ENCODE measurements at places on chromosomes 5 and 9.

GRCh38 chr5:131303537-131303936 lies 39.7 kb downstream of the CDC42SE2 start:
- DNase-seq = no peak

DNA sequence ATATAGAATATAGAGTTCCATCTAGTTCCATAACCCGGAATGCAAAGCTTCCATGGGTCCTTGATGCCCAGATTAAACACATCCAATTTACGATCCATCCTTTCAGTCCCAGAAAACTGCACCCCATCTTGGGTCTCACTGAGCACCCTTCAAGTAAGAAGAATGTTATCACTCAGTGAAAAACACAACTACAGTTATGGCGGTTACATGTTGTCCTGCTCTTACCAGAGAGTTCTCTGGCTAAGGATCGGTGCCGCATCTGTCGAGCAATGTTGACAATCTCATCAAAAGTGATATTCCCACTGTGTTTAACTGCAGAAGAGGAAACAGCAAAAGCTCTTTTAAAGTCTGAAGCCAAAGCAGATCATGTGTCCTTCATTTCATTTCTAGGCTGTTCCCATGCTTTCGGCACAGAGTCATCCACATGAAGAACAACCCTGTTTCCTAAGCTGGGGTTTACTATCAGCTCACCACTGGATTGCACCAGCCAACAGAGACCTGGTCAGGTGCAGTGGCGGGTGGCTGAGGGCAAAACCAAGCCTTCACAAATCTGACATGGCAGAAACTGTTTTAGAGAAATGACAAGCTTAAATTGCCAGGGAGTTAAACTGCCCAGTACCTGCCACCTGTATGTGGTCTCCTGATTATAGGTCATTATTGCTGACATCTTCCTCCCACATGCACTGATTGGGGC lies 2.9 kb downstream of the RPL12 start:
- DNase-seq = no peak

DNA sequence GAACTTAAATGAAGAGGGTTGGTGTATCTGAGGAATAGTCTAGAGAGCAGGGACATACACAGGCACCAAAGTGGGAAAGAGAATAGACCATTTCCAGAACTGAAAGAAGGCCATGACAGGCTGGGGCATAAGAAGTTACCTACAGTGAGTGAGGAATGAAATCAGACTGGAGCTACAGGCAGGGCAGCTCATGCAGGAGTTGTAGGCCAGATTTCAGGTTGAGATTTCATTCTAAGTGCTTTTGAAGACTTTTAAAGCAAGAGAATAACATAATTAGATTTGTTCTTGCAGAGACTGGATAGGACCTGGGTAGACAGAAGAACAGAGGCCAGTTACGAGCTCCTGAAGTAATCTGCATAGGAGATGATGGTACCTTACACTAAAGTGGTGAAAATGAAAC lies 280.8 kb downstream of the KIAA0825 start:
- no peak for DNase-seq

- no peak for DNase-seq
These were observed 1.5 kb upstream of the GABBR2 start for GRCh38 chr9:98709968-98710965.

DNA sequence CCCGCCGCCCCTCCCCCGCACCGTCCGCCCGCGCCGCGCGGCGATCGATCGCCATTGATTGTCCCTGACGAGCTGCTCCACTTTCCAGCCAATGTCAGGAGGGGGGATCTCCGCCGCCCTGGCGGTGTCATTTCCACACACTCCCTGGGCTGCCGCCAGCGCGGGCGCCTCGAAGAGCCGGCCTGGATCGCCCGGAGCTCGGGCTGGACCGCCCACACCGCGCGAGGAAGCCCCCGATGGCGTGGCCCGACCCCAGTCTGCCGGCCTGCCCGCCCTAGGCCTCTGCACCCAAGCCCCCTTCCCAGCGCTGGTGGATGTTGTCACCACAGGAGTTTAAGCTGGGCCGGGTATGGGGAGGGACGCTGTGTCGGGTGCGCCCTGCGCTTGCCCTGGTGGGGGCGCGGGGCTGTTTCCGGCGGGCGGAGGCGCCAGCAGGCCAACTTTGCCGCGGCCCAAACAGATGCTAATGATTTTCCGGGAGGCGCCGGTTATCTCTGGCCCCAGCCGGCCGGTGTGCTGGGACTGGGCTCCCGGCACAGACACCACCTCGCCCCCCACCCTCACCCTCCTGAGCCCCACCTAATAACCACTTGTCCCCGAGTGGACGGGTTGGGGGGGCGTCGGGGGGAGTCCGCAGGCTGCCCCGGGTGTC lies 10.6 kb upstream of the CXXC5 start:
- DNase-seq = peak; percentile 78

DNA sequence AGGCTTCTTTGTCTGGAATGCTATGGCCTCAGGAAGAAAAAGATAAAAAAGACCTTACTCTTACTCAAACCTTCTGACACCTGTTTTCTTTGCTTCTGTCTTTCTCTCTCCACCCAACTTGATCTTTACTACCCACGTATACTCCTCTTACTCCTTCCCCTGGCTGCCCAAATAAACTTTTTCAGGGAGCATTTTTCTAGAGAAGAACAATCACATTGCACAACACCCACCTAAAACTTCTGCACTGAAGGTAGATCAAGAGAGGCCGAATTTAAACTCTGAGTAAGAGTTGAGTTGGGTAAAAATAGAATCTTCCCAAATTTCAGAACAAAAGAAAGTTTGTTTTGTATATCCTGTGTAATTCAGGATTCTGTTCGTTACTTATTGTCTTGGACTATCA lies 3.9 kb downstream of the TEX48 start:
- no peak for DNase-seq

DNA sequence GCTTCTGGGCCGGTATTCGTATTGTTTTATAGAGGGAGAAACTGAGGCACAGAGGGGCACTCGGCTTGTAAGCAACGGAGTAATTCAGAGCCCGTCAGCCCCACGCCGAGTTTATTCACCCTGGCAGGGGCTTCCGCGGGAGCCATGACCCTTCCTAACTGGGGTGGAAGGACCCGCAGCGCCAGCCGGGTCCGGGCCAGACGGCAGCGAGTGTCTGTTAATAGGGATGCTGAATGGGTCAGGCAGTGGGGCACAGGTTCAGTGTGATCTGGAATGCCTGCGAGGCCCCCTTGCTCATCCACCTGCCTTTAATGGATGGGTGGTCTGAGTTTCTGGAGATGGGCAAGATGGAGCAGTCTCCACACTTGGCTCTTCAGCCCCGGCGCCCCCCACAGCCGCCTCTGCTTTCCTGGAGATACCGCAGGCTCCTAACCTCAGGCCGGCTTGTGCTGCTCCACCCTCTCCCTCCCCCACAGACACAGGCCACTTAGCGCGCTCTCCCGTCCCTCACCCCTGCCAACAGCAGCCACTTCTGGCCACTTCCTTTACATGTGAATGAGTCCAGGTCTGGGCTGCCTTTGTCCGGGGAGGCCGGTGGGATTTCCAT lies 147.1 kb downstream of the ERCC6L2 start:
- DNase-seq = peak; percentile 38

DNA sequence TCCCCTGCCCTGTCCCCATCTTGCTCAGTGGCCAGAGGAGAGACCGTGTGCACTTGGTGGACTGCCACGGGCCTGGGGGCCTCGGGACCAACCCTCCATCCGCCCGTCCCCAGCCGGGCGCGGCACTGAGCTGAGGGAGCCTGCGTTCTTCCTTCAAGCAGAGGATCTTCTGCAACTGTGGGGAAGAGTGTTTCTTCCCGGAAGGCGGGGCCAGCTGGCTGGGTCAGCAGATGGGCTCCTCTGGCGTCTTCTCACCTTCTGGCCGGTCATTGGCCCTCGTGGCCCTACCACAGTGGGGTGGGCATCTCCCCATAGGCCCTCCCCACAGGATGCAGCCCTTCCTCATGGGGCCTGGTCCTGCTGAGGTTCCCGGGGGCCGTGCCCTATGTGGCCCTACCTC lies 17.4 kb downstream of the RXRA start:
- peak; percentile 52 for DNase-seq

GRCh38 chr5:143355710-143356109 lies 47.8 kb downstream of the NR3C1 start:
- peak; percentile 75 for DNase-seq

DNA sequence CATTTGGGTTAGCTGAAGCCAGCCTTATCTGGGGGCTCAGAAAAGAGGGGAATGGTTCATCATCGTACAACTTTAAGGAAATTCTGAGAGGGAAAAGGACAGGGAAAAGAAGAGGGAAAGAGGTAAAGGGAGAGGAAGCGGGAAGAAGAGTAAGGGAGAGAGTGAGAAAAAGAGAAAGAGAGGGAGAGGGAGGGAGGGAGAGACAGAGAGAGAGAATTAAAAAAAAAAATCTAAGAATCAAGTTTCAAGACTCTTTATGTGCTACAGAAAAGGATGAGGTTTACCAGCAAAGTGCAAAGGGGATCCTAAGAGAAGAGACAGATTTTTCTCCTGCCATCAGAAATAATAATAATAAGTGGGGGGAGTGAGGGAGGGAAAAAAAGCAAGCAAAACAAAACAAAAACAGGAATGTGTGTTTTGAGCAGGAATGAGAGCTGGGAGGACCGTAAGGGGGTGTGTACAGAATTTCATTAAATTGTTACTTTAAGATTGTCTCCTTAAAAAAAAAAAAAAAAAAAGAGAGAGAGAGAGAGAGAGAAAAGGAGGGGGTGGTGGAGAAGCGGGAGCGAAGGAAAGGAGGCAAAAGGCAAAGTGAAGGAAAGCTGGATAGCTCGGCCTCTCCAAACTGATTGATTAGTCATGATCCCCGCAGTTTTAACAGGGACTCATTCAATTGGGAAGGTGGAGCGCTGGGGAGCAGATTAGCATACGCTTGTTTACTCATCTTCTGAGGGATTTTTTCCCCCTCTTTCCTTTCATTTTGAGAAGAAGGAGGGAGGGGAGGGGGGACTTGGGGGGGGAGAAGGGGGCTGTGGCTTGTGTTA lies 438 bp upstream of the PAPPA start:
- no peak for DNase-seq

- DNase-seq = peak; percentile 40
These were observed 73.8 kb downstream of the RGS3 start for GRCh38 chr9:113537229-113537810.

- no peak for DNase-seq
These were observed 290.5 kb upstream of the RASA1 start for GRCh38 chr5:86977190-86977589.

- no peak for DNase-seq
These were observed 14.7 kb upstream of the CSF1R start for GRCh38 chr5:150101023-150101422.

- no peak for DNase-seq
These were observed 8.6 kb upstream of the CCNH start for GRCh38 chr5:87421307-87421706.

GRCh38 chr5:168023191-168023590 lies 268.3 kb upstream of the WWC1 start:
- peak; percentile 81 for DNase-seq

GRCh38 chr5:10595672-10596309 lies 31.9 kb downstream of the ANKRD33B start:
- no peak for DNase-seq
